ENCODE measurements at places on chromosomes 16 and 17.

DNA sequence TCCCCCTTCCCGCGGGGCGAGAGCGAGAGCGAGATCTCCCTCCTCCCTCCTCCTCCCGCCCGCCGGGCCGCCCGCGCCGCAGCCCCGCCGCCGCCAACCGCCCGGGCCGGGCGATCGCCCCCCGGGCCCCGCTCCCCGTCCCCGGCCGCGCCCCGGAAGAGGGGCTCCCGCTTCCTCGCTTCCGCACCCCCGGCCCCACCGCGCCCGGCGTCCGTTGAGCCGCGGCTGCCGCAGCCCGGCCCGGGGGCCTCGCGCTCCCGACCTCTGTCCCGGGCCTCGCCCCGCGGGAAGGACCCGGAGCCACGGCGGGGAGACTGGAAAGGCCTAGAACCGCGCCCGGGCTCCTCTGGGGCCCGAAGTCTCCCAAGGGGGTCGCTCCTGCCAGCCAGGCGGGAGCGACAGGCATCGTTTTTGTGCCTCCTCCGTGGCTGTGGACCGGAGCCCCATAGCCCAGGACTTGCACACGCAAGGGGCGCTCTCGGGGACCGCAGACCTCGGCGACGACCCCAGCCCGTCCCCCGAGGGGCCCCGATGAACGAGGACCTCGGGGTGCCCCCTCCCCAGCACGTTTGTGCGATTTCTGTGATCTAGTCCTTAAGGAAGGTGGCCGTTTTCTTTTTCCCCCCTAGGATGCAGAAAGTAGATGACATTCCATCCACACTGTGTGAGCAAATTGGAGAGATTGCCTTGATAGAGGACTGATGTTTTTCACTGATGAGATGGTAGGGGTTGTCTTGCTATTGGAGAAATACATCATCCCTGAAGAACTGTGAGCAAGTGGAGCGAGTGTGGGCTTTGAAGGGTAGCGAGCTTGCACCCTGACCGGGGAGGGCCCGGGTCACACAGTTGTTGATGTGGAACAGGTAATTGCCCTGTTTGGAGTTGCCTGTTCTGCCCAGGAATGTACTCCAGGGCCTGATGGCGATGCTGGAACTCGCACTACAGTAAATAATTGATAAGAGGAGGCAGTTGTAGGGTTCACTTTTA lies 611 bp downstream of the BANP start:
- DNase-seq = no peak

DNA sequence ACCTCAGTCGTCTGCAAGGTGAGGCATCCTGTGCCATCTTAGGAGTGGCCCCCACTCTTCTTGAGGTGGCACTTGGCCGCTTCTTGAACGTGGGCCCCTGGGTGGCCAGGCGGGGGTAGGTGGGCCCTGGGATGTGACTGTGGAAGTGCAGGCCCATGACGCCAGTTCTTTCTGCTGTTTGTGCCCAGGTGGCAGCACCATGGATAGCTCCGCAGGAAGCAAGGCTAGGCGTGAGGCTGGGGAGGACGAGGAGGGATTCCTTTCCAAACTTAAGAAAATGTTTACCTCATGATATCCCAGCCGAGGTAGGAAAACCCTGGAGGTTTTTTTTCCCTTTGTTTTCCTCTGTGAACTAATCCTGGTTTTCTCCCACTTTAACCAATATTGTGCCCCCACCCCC lies 19.8 kb downstream of the NMRAL1 start:
- no peak for DNase-seq

DNA sequence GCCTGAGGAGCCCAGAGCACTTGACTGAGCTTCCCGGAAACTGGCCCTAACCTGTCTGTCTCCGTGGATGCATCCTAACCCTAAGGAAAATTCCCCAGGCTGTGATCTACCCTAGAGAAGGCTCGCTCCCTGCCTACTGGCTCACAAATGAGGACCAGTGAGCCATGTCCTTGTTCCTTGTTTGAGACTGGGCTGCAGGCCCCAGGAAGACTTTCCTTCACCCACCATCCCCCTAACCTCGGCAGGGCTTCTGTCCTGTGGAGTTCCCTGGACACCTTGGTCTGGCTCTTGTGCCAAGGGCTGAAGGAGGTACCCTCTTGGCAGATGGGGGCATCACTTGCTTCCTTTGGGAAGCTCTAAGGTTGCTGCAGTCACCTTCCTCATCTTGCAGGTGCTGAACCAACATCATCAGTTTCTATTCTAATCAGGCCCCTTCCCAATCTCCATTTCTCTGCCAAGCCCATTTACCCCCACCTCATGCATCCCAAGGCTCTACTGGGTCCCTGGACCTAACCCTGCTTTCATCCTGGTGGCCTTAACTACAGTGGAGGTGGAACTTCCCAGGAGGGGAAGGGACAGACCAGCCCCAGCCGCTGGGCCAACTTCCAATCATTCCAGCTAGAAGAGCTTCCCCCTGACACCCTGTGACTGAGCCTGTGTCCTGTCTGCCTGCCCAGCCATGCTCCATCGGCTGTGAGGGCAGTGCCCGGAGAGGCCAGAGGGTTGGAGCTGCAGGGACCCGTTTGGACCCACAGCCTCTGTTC lies 12.4 kb downstream of the RNF40 start:
- DNase-seq = no peak

- DNase-seq = no peak
Measured at GRCh38 chr17:81921537-81921862, 3.5 kb upstream of the SIRT7 start.

- no peak for DNase-seq
Measured at GRCh38 chr17:64459284-64459747, 10.4 kb downstream of the MILR1 start.

DNA sequence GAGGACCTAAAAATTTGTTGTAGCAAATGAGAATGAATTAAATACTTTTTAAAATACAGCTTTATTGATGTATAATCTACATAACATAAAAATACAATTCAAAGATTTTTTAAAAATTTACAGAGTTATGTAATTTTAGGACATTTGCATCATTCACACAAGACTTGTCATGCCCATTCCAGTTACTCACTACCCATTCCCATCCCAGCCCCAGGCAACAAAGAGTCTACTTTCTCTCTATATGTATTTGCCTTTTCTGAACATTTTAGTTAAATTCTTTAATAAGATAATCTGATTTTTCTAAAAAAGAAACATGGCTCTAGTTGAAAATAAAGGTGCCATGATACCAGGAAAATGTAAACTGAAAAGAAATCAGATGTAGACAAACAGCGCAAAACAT lies 354.2 kb downstream of the PMP22 start:
- no peak for DNase-seq

- no peak for DNase-seq
Measured at GRCh38 chr16:57509231-57509923, 23.1 kb upstream of the DOK4 start.

DNA sequence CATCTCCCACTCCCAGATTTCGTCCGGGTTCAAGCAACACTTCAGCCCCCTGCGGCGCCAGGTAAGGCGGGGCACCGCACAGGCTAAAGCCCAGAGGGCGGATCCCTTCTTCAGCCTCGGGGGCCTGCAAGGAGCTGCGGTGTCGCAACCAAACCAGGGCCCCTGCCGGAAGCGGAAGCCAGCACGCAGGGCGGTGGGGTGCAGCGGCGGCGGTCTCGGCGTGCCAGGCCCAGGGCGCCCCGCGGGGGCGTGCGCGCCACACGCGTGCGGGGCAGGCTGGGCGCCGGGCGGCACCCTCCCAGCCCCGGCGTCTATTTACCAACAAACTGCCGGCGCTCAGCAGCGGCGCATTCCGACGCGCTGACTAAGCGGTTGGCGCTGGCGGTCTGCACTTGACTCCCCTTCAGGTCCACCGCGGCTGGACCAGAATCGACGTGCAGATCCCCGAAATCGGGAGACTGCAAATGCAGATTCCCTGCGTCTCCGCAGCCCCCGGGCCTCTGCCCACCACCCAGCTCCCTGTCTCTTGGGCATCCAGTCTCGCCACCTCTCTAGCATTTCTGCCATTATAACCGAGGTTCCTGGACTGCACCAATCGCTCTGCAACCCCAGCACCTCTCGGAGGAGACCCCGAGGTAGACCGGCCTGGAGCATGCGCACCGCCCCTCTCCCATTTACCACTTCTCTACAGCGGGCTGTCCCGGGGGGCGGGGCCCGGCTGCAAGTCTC lies 421 bp upstream of the DLX4 start:
- peak; percentile 58 for DNase-seq

DNA sequence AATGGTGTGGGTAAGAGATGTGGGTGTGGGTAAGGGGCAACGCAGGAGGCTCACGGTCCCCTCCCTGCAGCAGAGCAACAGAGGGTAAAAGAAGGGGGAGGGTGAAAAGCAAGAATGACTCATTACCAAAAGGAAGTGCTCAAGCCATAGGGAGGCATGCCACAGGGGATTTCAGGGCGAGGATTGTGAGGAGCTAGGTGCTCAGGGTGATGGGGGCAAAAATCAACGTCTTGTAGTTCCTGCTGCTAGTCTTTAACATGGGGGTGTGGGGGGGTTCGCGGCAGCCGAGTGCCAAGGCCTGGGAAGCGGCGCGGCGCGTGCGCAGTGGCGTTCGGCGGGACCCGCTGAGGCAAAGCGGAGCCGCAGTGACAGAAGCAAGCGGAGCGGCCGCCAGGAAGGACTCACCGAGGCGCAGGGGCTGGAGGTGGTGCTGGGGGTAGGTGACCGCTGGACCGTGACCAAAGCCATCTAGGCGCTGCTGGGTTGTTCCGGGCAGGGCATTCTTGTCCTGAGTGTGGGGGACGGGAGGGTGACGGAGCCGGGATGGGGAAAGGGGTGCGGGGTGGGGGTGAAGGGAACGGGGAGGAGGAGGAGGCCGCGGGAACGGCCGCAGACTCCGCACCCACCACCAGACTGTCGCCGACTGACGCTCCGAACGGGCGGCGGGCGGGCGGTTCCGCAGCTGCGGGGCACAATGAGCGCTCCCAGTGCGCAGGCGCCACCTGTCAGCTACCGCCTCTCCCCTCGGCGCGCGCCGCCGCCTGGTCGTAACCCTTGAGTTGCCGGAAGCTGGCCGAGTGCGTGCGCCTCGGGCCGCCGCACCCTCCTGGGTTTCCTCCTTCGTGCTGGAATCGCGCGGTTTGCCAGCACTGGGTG lies at the start of gene SSH2:
Gene SSH2, minus strand, starts transcription at position 696 of the 876 bp plus-strand sequence. Its CDS starts 228 bp downstream, at position 468.
- peak; percentile 73 for DNase-seq

DNA sequence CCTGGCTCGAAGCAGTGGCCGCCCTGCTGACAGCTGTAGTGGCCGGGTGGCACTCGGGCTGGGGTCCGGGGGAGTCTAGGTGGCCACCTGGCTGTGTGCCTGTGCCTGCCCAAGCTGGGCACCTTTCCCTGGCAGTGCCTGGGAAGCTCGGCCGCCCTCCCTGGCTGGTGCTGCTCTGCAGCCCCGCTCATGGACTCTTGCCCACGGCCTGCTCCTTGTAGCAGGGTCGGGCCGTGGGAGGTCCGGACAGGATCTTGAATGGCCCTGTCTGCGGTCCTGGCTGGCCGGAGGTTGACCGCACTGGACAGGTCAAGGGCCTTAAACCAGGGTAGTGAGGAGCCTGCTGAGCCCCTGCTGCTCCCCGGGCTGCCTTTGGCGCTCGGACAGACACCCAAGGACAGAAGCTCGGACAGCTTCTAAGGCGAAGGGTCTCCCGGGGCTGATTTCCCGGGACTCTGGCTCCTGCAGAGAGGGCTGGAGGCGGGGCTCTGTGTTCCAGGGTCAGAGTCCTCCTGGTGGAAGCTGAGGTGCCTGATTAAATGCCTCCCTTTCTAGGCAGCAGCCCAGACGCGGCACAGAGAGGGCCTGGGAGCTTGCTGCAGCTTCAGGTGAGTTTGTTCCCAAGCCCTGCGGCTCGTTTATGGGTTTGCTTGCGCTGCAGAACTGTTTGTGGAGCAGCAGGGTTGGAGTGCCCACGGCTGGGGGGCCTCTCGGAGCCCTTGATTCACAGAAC lies 6.0 kb downstream of the CAPN15 start:
- DNase-seq = no peak

DNA sequence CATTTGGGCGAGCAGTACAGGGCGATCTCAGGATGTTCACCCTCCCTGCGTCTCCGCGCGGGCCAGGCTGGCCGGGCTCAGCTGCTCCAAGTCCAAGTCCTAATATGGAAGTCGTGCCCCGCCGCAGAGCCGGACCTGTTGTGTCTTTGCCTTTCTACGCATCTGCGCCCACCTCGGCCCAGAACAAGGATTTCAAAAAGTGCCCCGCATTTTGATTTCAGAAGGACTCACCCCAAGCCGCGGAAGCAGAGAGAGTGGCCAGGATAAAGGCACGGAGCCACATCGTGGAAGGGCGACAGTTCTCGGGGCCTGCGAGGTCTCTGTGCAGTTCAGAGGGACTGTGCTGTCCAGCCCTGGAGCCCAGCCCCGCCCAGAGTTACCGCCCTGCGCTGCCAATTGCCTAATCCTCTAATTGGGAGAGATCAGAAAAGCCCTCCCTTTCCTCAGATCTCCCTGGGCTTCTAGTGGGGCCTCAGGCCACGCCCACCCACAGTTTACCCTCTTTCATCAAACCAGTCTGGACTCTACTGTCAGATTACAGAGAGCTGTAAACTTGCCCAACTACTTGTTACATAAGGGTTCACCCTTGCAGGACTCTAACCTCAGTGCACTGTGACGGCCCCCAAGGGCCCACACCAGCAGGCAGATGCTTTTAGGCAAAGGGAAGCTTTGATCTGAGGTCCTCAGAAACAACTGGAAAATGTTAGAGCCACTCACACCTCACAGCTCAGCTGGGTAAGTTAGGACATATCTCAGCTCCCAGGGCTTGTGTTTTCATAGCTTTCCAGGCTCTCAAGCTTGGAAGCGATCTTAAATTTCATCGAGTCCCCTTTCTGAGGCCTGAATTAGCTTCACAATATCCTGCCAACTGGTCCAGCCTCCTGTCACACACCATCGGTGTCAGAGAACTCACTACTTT lies at the start of gene CES1:
Gene CES1, minus strand, starts transcription at position 324 of the 919 bp plus-strand sequence. Its CDS starts 41 bp downstream, at position 283.
- no peak for DNase-seq

- no peak for DNase-seq
Measured at GRCh38 chr16:10895053-10895946, 18.3 kb downstream of the CIITA start.

GRCh38 chr16:85867189-85867588 lies 31.8 kb upstream of the IRF8 start:
- no peak for DNase-seq

GRCh38 chr16:3819746-3820724 lies 60.5 kb downstream of the CREBBP start:
- no peak for DNase-seq

GRCh38 chr16:56278196-56278855 lies 87.0 kb downstream of the GNAO1 start:
- no peak for DNase-seq

DNA sequence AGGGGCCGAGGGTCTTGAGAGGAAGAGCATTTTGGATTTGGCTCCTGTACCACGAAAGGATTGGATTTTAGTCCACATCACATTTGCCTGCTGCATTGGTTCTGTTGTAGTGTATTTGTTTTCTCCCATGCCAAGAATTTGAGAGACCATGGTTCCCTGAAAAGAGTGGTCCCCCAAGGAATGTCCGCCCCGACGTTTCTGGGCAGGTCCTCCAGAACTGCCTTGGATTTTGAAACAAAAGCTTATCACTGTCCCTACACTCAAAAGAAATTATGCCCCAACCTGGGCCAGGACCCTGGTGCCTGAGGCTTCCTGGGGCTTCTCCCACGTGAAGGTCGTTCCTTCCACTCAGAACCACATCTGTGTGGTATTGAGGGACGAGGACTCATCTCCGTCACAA lies 10.8 kb downstream of the NTN1 start:
- no peak for DNase-seq

GRCh38 chr17:81159611-81160265 lies 5.6 kb upstream of the PVALEF start:
- no peak for DNase-seq
